ENCODE measurements at places on chromosomes 2 and 18.
A peak's percentile ranks its signal among the peaks of the same experiment; 100 is the strongest.

GRCh38 chr18:78793313-78794070, 186.1 kb upstream of the SALL3 start:
- DNase-seq, result no peak

DNA sequence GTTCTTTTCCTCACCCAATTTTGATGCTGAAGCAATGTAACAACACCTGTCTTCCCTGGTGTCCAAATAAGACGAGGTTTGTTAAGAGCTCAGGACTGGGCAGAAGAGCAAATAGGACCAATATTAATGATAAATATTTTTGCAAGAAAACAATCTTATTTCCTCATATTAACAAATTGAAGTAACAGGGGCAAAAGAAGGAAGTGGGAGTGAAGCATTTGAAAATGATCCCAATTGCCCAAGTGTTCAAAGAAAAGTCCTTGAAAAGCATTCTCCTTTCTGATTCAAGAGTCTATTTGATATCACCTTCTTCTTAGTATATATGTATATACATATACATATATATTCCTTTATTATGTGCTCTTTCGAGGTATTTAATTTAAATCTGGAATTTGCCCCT, 418.8 kb downstream of the ARHGAP15 start:
- no peak for DNase-seq

- no peak for DNase-seq
These were observed 35.1 kb upstream of the YWHAQ start for GRCh38 chr2:9665898-9666297.

DNA sequence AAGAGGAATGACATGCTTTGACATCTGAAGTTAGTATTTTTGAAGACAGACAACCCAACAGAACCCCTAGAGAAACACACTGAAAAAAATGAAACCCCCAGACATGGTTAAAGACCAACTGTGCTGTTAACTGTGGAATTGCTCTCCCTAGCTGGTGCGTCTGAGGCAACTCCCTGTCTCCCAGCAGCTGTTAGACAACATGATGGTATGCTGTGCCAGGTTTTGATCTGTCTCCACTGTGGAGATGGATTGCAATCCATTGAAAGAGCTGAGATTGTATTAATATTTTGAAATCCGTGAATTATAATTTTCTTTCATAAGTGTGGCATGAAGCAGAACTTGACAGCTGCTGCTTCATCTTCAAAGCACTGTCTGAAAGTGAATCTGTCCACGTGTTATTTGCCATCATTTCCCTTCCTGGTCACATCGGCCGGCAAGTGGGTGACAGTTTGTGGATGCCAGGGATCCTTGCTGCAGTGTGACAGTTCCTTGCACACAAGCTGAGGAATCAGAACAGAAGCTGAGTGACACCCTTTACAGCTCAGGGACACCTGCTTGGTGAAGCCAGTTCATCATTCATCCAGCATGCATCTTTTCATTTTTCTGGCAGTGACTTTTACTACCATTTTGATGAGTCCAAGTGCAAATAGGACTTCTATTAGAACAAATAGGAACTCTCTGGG, 58.2 kb upstream of the ACSL3 start:
- DNase-seq, result no peak

- DNase-seq, result no peak
These were observed 3.1 kb downstream of the EFR3B start for GRCh38 chr2:25044990-25045389.

- DNase-seq, result no peak
These were observed 32.5 kb upstream of the SP100 start for GRCh38 chr2:230383453-230383852.

- DNase-seq, result no peak
These were observed 16.4 kb downstream of the IGFBP2 start for GRCh38 chr2:216649574-216649973.

- DNase-seq, result no peak
These were observed 792.6 kb downstream of the EPHA4 start for GRCh38 chr2:220779511-220779910.

DNA sequence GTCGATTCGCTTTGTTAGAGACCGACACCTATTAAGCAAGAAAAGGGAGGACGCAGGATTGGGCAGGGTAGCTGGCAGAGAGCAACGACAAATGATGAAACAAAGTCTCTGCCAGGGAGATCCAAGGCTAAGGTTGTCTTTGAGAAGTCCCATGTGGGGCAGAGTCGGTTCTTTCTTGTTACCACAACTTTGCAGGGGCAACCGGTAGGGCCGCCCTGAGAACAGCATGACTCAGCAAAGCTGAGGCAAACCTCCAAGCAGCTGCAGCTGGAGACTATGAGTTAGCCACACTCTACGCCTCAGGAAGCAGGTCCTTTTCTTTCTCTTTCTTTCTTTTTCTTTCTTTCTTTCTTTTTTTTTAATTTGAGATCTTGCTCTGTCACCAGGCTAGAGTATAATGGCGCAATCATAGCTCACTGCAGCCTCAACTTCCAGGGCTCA, 452.3 kb upstream of the ID2 start:
- DNase-seq, result no peak

DNA sequence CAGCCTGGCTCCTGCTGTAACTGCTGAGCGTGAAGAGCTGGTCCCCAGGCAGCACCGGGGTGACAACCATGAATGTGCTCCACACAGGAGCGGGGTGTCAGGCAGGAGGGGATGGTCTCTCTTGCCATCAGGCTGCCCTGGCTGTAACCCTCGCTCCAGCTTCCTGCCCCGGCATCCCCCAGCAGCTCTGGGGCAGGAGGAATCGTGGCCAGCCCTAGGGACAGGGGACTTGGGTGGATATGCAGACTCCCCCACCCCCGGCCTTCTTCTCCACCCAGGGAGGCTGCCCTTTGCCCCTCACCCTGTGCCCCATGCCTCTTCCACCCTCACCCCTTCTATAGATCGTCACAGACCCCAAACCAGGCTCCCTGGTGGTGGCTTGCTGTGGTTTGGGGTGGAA, 69.4 kb upstream of the SMAD7 start:
- no peak for DNase-seq

- no peak for DNase-seq
These were observed 456.6 kb downstream of the THSD7B start for GRCh38 chr2:137221797-137222492.

GRCh38 chr2:205684871-205685313, 2.6 kb downstream of the NRP2 start:
- DNase-seq, result no peak

- no peak for DNase-seq
These were observed 138.2 kb downstream of the MBD2 start for GRCh38 chr18:54086046-54086802.

GRCh38 chr2:46847185-46847710, 68.4 kb downstream of the MCFD2 start:
- DNase-seq, result peak; percentile 87

GRCh38 chr18:2641638-2642037, 13.9 kb upstream of the SMCHD1 start:
- peak; percentile 56 for DNase-seq

GRCh38 chr2:61658841-61659780, 121.0 kb upstream of the XPO1 start:
- DNase-seq, result no peak

DNA sequence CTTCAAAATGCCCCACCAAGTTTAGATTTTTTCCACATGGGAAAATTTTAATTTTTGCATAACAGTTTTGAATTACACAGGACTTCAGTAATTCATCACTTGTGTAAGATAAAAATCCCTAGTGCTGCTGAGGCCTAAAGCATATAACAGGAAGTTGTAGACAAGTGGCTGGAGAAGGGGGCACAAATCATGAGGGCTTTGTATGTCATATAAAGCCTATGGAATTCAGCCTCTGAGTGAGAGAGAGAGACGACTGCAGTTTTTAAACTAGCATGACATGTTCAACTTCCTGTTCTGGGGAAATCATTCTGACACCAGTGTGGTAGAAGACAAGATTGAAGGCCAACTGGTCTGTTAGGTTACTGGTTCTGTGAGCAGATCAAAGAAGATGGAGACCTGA, 187.3 kb upstream of the CHST9 start:
- DNase-seq, result no peak

GRCh38 chr18:58287353-58288274, 243.6 kb downstream of the NEDD4L start:
- no peak for DNase-seq

DNA sequence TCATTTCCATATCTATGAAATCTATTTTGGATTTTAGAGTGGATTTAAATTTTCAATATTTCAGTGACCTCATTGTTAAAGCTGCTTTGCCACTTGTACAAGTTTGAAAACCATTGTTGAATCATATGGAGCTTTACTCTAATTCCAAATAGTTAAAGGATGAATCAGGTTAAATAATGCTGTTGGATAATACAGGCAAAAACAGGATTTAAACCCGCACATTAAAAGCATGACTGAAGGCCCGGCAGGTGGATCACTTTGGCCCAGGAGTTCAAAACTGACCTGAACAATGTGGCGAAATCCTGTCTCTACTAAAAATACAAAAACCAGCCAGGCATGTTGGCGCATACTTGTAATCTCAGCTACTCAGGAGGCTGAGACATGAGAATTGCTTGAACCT, 68.3 kb downstream of the RIF1 start:
- no peak for DNase-seq

DNA sequence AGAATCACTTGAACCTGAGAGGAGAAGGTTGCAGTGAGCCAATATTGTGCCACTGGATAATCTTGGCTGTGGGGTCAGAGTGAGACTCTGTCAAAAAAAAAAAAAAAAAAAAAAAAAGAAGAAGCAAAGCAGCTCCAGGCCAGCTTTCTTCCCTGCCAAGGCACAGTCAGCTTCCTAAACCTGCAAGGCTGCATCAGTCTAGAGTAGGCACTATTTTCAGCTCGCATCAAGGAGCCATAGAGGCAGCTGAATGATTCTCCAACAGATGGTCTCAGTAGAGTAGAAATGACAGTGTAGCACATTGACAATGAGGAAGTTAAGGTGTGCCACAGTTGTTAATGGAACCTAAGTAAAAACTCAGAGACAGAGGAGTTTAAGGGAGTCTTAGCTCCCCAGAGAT, 35.6 kb downstream of the BMP10 start:
- no peak for DNase-seq

- DNase-seq, result no peak
These were observed 1749.0 kb upstream of the CELF4 start for GRCh38 chr18:39314595-39314994.

- DNase-seq, result no peak
These were observed 177.5 kb downstream of the CD8B2 start for GRCh38 chr2:106664669-106665068.

GRCh38 chr2:234075518-234075915, 25.0 kb downstream of the SPP2 start:
- no peak for DNase-seq

DNA sequence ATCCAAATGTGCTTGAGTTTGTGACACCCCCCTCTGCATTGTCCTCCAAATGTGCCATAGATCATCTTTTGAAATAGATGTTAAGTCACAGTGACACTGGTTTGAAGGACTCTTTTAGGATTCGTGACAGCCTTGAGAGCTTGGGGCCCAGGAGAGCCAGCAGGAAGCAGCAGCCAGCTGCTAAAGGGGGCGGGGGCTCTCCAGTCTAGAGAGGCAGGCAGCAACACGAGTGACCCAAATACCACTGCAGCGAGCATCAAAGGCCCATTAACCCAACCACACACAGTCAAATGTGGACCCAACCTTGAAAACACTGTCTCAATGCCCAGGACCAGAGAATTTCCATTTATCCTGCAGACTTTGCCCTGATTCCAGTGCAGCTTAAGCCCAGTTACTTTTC, 75.6 kb downstream of the ZBTB7C start:
- DNase-seq, result peak; percentile 58

- DNase-seq, result no peak
These were observed 468.0 kb downstream of the NUP35 start for GRCh38 chr2:183592271-183592670.

- DNase-seq, result no peak
These were observed 152.9 kb downstream of the MYO3B start for GRCh38 chr2:170330881-170331280.

GRCh38 chr2:181178823-181179412, 198.5 kb downstream of the UBE2E3 start:
- DNase-seq, result no peak

DNA sequence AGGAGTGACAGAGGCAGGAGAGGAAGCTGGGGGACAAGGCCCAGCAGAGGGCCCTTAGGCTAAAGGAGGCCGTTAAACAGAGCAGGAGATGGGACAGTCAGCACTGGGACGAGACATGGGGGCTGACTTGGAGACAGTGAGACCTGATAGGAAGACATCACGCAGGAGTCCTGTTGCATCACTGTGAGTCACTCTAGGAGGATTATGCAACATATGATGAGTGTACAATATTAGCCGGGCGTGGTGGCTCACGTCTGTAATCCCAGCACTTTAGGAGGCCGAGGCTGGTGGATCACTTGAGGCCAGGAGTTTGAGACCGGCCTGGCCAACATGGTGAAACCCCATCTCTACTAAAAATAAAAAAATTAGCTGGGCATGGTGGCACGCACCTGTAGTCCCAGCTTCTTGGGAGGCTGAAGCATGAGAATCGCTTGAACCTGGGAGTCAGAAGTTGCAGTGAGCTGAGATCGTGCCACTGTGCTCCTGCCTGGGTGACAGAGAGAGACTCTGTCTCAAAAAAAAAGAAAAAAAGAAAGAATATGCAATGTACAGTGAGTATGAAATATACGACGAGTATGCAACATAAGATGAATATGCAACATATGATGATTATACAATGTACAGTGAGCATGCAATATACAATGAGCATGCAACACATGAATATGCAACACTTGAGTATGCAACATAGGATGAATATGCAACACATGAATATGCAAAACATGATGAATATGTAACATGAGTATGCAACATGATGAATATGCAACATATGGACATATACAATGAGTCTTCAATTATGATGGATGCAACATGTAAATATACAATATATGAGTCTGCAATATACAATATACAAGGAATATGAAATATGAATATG, 83.3 kb upstream of the ID2 start:
- DNase-seq, result no peak

DNA sequence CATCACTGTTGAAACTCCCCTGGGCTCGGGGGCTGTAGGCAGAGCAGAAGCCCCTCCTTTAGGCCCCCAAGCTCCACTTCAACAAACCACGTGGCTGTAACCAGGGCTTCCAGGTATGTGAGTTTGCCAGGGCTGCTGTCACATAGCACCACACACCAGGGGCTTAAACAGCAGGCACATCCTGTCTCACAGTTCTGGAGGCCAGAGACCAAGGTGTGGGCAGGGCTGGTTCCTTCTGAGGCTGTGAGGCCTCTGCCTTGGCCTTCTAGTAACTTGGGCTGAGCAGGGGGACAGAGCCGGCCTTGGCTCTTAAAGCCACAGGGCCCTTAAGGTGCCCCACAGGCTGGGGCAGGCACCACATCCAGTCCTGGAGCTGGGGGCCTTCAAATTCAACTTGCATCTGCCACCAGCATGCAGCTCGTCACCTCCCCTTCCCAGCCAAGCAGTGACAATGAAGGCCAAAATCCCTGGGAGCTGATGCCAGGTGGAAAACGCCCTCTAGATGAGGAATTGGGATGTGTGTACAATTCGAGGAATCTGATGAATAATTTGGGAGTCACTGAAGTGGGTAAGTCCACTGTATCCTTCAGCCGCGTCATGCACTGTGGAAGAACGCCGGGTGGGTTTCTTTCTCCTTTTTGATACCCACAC, 104.2 kb upstream of the ODC1 start:
- DNase-seq, result no peak

Measured in NCI-H2029 treated with DMSO at 0.1 percent for 48 hours (cell line).